ENCODE measurements at places on chromosomes 16 and 17.

- DNase-seq: no peak
Observed at GRCh38 chr16:86070484-86070883, 171.5 kb downstream of the IRF8 start.

DNA sequence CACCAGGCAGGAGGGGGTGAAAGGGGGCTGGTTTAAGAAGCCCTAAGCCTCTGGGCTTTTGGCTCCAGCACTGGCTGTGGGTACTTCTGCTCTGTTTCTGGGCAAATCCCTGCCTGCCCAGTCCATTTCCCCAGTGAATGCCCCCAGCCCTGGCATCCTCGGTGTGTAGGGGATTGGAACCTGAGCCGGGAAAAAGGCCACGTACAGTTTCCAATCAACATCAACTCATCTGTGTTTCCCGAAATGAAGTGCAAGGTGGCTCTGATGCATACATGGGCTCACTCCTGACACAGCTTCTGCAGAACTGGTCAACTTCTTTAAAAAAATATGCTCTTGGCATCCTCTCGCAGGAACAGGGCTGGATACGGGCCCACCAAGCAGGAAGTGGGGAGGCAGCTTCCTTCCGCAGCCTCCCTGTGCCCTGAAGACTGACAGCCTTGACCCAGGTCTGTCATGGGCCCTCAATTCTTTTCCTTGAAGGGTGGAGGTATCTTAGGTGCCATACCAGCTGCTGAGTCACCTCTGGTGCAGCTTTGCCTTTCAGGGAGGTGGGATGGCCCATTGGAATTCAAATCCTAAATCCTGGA is 73.3 kb downstream of the N4BP1 start:
- peak; percentile 20 for DNase-seq

DNA sequence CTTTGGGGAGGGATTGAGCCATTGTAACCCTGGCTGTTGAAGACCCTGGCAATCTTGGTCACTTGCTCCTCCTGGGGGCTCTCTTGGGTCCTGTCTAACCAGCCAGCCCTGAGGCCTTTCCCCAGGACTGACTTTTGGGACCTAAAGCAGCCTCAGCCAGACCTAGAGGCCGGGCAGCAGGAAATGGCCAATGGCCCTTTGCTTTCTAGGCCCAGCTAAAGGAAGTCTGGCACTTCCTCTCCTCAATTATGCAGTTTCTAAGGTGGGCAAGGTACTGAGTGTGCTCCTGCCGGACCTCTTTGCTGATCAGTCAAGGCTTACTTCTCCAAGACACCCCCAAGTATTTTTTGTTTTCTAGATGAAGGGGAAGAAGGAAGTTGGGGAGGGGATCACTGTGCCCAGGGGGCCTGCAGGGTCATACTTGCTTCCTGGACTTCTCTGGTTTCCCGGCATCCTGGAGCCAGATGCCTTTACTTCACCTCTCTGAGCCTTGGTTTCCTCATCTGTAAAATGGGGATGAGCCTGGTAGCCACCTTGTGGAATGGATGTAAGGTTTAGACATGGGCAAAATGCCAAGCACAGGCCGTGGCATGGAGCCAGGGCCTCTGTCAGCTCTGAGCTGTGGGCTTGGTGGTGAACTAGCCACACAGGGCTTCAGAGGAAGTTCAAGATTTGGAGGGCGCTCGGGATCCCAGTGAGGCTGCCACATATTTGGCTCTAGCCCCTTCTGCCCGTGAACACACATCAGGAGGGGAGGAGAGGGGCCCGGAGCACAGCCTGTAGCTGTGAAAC is 8.6 kb downstream of the CX3CL1 start:
- DNase-seq: peak; percentile 63

GRCh38 chr16:31243734-31244670 is 15.8 kb upstream of the ITGAM start:
- DNase-seq: peak; percentile 21

DNA sequence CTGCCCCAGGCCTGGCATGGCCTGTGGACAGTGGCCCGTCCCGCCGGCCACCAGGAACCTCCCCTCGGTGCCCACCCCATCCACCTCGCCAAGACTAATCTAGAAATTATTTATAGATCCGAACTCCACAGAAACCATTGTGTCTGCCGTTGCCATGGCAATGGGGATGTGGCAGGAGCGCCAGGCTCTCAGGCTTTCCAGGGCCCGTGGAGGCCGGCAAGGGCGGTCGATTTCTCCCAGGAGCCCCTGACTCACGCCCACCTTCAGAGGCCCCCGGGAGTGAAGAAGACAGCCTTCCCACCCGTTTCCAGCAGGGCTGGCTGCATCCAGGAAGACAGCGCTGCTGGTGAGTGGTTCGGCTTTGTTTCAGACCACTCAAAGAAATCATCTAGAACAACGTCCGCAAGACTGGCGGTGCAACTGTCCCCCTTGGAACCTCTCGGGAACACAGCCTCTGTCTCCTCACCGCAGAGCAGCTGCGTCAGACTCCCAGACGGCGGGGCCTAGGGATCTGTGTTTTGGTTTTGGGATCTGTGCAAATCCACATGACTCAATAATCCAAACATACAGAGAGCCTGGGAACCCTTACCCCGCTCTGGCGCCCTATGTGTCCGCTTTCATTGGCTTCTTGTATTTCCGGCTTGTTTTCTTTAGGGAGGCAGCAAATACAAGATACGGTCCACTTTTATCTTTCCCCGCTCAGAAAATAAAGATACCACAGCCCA is 48.5 kb upstream of the ZCCHC14 start:
- DNase-seq: no peak

DNA sequence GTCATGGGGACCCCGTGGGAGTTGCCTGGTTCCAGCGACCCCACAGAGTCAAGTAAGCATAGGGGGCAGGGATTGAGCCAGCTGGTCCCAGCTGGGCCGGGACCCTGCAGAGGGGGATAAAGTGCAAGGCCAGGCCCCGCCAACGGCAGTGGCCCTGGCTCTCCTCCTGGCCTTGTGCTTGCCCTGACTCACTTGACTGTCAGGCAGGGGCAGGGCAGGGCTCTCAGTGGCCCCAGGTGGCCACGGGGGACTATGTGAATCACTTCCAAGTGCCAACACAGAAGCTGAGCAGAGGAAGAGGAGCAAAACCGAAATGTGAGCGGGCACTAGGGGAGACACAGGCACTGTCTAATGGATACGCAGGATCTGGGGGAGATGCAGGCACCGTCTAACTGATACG is 21.6 kb upstream of the NCBP3 start:
- DNase-seq: no peak

- DNase-seq: no peak
Observed at GRCh38 chr17:19812407-19812806, 55.3 kb downstream of the ULK2 start.

DNA sequence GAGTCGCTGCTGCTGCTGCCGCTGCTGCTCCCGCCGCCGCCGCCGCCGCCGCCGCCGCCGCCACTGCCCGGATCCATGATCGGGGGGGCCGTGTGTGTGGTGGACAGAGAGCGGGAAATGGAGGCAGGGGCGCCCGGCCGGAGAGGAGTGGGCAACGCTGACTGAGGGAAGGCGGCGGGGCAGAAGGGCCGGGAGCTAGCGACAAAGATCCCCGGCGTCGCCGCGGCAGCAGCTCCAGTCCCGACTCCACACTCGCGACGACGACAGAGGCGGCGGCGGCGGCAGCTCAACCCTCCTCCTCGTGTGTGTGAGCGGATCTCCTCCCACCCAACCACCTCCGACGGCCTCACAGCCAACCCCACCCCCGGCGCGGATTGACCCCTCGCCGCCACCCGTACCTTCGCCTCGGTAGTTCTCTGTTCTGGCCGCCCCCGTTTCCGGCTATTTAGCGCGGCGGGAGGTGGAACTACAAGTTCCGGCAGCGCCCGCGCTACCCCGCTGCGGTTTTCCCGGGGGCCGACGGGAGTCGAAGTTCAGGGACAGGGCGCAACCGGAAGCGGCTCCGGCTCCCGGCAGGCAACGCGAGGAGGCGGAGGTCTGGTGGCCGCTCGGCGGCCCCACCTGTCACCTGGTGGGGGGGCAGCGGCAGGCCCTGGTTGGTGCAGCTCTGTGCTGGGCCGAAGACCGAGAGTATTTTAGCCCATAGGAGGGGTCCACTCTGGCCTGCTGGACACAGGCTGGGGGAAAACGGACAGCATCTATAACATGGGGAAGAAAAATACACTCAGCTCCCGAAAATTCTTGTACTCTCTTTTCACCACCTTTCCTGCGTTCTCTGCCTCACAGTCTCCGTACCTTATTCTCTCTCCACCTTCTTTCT is at the start of gene GSPT1:
TSS of gene GSPT1 (minus strand) at position 313 of the 880 bp plus-strand sequence. CDS start at position 77, 236 bp downstream.
- DNase-seq: peak; percentile 100

- DNase-seq: no peak
Observed at GRCh38 chr16:17270683-17271109, 200.1 kb downstream of the XYLT1 start.

- DNase-seq: no peak
Observed at GRCh38 chr17:80284631-80285030, 24.0 kb downstream of the RNF213 start.

DNA sequence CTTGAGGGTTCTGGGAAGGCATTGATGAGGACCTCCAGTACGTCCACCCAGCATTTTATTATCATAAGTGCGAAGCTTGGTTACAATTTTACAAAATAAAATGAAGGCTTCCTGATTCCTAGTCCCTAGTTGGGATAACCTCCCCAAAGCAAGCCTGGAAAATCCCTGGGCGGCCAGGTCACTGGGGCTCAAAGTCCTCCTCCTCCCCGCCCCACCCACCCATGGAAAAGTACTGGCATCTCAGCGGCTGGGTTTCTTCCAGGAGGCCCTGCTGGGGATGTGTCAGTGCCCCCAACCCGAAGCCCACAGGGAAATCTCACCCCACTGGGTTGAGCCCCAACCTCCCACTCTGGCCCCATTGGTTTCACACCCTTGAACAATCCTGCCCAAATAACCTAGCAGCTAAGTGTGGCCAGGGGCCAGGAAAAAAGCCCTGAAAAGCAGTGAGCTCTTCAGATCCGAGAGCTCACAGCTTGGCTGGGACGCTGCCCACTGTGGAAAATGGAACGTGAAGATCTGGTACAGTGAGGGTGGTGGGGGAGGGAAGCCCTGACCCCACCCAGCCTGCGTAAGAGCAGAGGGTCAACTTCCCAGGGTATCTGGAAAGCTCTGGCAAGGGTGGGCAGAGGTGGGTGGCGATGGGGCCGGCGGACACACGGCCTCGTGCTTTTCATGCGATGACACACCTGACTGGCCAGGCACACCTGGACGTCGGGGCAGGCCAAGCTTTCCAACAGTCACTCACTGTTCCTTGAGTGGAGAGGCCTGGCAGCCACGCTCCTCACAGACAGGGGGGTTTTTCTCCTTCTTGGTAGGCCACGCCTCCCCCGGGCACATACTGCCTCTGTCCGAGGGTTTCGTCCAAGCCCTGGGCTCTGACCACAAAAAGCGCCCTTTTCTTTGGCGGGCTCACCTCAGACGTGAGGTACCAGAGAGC is 324.5 kb downstream of the SOX9 start:
- DNase-seq: no peak

DNA sequence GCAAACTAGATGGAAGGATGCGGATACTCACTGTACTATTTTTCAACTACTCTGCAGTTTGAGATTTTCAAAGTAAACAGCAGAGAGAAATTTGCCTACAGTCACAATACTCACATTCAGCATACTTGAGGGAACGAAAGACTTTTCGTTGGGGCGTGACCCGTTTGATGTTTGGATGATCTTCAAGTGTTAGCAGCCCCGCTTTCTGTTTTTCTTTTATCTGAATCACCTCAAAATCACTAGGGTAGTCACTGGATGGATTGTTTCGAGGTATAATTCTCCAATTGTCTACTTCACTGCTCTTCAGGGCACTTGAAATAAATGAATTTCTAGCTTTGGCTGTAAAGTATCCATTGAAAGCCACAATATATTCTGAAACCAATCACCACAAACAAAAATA is 17.8 kb downstream of the MBTPS1 start:
- no peak for DNase-seq

Measured in GM12865 (cell line).